ENCODE measurements at places on chromosomes 11 and 22.

DNA sequence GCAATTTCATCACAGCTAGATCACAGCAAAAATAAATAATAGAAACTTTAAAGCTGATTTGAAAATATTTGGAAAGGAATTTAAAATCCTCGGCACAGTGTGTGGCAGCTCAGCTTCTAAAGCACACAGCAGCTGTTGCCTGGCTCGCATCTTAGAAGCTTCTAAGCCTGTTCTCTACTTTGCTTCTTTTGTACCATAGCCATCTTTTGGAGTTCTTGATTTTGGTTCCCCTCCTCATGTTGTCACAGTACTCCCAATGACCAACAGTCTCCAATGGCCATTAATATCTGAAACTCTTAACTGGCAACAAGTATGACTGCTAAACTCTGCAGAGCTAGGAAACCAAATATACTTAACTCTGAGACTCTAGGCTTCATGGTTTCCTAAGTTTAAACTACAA, 28.8 kb downstream of the CHKA start:
- DNase-seq = no peak

DNA sequence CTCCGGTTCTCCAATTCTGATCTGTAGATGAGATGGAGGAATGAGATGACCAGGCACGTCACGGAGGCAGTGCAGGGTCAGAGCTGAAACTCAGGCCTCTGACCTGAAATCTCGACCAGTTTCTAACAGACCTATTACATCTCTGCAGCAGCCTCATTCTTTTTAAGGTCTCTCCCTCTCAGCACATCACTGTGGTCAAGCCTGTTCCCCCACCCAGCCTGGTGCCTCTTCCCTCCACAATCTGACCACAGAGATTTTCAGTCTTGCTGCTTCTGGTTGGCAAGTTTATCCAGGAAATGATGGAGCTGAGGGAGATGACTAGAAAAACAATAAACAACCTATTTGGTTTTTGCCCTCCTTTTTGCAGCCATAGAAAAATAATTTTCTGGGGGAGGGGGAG, 9.5 kb downstream of the GRAMD1B start:
- DNase-seq = no peak

- no peak for DNase-seq
Observed at GRCh38 chr11:119580081-119580480, 148.9 kb downstream of the NECTIN1 start.

GRCh38 chr22:37985751-37986281, 1.5 kb upstream of the SOX10 start:
- DNase-seq = no peak

DNA sequence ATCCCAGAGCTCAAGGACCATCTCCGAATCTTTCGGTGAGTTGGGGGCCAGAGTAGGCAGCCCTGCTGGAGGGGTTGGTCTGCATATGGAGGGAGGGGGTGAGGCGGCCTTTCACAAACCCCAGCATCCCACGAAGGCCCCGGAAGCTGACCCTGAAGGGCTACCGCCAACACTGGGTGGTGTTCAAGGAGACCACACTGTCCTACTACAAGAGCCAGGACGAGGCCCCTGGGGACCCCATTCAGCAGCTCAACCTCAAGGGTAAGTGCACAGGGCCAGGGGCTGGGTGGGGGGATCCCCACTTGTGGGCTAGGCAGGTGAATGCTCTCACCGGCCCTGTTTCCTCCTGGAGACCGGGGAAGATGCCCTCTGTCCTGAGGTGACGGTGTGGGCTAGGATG, 6.2 kb downstream of the TRPT1 start:
- no peak for DNase-seq

- no peak for DNase-seq
Observed at GRCh38 chr22:29914991-29915533, 32.1 kb downstream of the MTMR3 start.

DNA sequence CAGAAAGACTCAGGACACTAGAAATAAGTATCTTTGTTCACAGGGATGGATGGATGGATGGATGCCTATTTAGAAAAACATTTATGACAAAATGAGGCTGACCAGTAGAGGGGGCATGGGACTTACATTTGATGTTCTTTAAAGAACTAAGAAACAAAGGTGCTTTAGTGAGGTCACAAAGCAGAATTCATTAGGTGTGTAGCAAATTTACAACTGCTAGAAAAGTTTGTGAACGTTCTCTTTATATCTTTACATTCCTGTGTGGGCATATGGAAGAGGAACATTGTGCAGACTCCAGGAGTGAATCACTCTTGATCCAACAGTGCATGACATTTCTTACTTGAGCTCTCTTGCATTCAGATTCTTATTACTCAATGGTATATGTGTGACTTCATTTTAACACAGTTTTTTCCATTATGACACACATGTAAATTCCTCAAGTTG, 15.8 kb upstream of the SIK2 start:
- DNase-seq = peak; percentile 65

- DNase-seq = no peak
Observed at GRCh38 chr11:128757235-128757711, 63.4 kb downstream of the FLI1 start.

DNA sequence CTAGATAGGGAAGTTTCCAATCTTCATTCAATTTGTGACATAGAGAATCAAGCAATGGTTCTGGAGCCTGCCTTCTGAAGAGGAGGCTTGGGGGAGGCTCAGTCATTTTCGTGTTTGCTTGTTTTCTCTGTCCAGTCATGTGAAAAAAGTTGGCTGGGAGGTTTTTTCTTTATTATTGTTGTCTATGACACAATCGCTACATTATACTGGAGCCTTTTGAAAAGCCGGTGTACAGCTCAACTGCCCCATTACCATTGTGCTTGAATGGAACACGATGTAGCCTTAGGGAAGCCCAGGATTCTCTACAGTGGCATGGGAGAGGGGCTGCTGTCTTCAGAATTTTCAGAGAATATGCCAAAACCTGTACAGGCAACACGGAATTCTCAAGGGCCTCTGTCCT, 57.9 kb upstream of the NCAM1 start:
- peak; percentile 61 for DNase-seq

DNA sequence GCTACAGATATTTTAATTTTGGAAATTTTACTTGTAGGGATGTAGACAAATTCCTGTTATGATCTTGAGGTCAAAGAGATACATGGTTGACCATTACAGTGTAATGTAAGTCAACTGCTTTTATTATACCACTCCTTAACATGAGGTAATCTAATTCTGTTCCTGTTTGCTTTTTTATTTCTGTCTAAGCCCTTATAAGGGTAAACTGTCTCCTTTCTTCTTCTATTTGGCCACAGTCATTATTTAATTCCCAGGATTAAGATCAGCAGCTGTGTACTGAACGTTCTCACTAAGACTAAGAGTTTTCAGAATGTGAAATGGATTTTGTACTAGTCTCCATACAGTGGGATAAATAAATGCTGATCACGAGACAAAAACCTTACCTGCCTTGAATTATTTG, 32.8 kb downstream of the C2CD3 start:
- no peak for DNase-seq

GRCh38 chr11:31237819-31238760, 131.4 kb downstream of the DCDC1 start:
- DNase-seq = peak; percentile 3

DNA sequence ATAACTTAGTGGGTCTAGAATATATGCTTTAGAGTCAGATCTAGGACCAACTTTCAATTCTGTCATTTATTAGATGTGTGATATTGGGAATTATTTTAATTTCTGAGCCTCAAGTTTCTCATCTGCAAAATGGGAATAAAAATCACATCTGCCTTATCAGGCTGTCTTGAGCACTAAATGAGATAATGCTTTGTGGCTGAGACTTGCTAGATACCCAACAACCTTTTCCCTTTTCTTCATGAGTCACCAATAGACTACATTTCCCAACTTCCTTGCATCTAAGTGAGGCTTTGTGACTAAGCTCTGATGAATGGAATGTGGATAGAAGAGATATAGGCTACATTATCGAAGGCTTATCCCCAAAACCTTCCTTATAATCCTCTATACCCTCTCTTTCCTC, 220.7 kb upstream of the SESN3 start:
- DNase-seq = no peak

GRCh38 chr11:10022764-10023163, 271.3 kb downstream of the SBF2 start:
- no peak for DNase-seq

DNA sequence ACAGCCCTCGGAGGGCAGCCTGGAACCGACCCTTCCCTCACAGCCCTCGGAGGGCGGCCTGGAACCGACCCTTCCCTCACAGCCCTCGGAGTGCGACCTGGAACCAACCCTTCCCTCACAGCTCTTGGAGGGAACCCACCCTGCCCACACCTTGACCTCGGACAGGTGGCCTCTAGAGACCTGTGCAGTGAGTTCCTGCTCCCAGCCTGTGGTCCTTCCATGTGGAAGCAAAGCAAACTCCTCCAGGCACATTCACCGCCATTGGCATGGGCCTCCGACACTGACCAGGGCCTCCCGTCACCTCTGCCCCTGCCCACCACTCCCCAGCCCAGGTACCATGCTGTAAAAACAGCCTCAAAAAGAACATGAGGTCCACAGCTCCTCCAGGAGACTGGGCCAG, 272.1 kb downstream of the BRD1 start:
- DNase-seq = no peak

DNA sequence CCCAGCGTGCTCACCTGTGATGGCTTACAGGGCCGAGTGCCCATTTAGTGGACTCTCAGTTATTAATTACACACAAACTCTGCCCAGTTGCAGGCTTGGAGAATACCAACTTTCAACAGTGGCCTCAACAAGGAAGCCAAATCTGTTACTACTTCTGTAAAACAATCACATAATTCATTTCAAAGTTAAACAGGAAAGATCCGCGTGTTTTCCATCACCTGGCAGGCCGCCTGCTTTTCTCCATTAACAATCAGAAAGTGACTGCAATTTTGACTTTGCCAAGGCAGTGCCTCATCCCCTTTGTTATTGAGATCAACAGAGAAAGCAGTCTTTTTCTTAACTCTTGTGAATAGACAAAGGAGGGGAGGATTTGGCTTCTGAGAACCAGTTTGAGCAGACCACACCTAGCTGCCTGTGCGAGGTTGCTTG, 77.7 kb downstream of the BARX2 start:
- DNase-seq = no peak

DNA sequence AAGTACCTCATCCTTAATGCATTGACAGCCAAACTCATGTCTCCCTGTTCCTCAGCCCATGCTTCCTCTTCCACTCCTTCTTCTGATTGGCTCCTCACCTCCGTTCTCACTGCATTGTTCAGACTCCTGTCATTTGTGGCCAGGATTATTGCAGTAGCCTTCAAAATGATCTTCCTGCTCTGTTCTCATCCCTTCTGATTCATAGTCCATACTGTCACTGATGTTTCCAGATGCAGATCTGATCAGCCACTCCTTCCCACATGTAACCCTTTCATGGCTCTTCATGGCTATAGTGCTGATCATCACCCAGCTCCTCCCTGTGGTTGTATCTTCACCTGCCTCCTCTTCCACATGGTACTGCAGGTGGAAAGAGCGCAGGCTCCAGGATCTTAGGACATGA, 71.7 kb downstream of the DEPDC5 start:
- DNase-seq = no peak

DNA sequence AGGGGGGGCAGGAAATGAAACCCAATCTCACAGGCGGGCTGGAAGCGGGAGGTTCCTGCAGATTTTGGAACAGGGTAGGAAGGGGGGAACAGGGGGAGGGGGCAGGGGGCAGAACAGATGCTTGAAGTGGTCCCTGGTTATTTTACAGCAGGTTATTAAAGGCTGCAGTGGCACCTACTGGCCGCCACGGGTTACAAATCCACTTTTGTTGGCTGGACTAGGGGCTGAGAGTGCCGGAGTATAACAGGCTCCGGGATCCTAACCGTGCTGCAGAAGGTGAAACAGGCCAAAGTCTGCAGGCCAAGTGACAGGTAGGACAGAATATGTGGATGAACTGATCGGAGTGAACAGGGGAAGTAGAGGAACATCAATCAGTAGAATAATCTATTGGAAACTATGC, 2.5 kb downstream of the ROBO3 start:
- peak; percentile 26 for DNase-seq

GRCh38 chr11:30346068-30346688, 23.3 kb downstream of the ARL14EP start:
- peak; percentile 20 for DNase-seq

DNA sequence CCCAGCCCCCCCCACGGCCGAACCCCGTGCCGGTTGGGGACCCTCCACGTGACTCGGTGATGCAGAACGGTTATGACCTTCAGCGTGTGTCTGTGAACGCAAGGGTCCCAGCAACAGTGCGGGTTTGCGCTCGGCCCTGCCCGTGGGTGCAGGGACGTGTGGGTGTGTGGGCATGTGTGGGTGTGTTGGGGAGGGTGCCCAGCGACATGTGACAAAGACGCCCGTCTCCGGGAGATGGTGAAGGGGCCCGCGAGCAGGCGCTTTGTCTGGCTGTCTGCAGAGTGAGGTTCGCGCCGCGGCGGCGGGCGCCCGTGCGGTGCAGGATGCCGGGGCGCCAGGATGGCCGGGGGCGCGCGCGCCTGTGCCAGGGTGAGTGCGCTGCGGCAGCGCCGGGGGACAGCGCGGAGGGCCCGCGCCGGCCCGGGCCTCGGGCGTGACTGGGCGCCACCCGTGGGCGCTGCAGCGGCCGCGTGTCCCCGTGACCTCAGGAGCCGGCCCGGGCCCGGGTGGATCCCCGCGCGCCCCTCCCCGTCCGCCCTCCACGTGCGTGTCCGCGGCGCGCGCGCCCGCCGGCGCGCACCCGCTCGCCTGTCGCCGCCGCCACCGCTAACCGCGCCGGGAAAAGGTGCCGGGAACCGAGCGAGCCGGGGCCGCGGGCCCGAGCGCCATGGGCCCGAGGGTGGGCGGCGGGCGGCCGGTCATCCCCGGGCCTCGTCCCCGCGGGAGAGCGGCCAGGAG, at the start of gene LRFN4:
Gene LRFN4, plus strand, starts transcription at position 569 of the 738 bp plus-strand sequence. CDS start 681 bp downstream, outside the sequence.
- peak; percentile 66 for DNase-seq

DNA sequence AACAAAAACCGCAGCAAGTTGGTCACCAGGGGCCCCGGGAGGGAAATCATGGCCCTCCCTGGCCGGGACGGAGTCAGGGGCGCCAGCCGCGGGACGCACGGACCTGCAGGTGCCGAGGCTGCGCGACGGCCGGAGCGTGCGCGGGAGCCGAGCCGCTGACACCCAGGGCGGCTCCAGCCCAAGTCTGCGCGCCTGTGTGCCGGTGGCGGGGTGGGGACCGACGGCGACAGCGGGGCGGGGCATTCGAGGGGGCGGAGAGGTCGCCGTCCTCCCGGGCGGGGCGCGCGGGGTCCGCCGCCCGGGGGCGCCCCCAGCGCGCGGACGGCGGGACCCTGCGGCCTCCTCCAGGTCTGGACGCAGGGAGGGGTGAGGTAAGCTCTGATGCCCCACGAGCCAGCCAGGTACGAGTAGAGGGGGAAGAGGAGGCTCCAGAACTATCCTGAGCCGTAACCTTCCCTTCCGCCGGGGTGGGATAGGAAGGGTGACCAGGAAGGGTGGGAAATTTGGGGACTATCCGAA, at the start of gene ESAM:
Gene ESAM, minus strand, starts transcription at position 186 of the 519 bp plus-strand sequence. Its CDS starts 136 bp downstream, at position 50.
- no peak for DNase-seq

- peak; percentile 92 for DNase-seq
Observed at GRCh38 chr11:65329944-65330403, 3.7 kb upstream of the DPF2 start.

- no peak for DNase-seq
Observed at GRCh38 chr11:46611526-46612304, 5.3 kb downstream of the HARBI1 start.

DNA sequence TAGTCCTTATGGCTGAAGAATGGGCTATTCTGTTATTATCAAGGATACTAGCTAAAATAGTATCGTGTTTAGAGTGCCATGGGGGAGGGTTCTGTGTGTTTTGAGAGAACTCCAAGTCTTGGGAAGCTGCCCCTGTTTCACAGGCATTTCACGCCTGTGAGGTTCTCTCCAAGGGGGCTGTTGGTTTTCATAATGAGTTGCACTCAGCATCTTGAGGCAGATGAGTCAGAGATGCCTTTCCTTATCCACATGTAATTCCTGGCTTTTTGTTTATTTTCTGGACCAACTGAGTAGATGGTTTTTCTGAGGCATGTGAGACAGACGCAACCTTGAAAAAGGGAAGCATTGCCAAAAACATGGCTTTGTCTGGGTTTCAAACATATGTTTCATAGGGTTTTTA, 203.7 kb downstream of the ARHGAP42 start:
- no peak for DNase-seq

Measured in COR-L47 (cell line).